ENCODE measurements at places on chromosomes 1 and 21. TPM values are rescaled to one million over a fixed set of nuclear protein-coding genes. Genes with fewer than 3 reads are reported as not detected.

The EDN2 gene
- total RNA-seq: 0.27 TPM

The CTSS gene
- total RNA-seq: 30.7 TPM

The SPATA6 gene
- total RNA-seq: 11.2 TPM

The NPHS2 gene
- not detected for total RNA-seq

The AQP10 gene
- 0.27 TPM for total RNA-seq

The RGSL1 gene
- not detected for total RNA-seq

The LCE2A gene
- total RNA-seq: not detected

The ZYG11A gene
- not detected for total RNA-seq

The LCA5L gene
- 0.40 TPM for total RNA-seq

The OR2L3 gene
- not detected for total RNA-seq

The OR2AK2 gene
- not detected for total RNA-seq

The AMY1A gene
- not detected for total RNA-seq

The SPRR1B gene
- total RNA-seq: not detected

The RGS13 gene
- total RNA-seq: not detected

GRCh38 chr1:103125219-103125618 lies 16.9 kb upstream of the COL11A1 start:
- no peak for DNase-seq

- no peak for DNase-seq
Observed at GRCh38 chr1:26009796-26010447, 11.7 kb upstream of the EXTL1 start.

GRCh38 chr1:109733236-109733870 lies 7.5 kb downstream of the GSTM3 start:
- no peak for DNase-seq

- no peak for DNase-seq
Observed at GRCh38 chr1:75707191-75707590, 17.3 kb upstream of the ACADM start.

- peak; percentile 76 for DNase-seq
Observed at GRCh38 chr1:27299385-27300271, 22.3 kb upstream of the TMEM222 start.

DNA sequence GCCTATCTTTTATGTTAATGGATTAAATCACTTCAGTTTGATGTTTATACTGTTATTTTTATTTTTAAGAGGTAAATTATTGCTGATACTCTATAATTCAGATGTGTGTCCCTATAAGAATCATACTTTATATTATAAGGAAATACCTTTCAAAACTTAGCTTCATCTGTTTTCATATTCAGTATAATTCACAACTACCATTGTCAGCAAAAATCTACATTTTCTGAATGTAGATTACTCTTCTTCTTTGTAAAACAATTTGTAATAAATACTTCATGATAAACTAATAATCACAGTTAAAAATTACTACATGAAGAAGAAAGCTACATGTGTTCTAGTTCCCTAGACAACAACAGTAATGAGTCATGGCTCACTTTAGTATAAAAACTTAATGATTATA lies 115.4 kb upstream of the SERTAD4 start:
- DNase-seq: no peak

DNA sequence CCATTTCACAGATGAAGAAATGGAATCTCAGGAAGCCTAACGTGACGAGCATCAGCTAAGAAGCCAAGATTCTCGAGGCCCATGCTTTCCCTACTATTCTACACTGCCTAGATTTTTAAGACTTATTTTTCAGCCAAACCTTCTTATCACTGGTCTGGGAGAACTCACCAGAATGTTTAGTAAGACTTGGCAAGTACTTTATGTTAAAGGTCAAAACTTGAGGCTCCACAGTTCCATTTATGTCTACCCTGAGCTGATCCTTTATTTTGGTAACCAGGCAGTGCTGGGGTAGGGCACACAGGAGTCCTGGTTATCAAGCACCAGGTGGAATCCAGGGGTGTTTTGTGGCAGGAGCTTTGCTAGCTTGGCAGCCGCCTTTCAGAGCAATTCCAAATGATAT lies 16.8 kb downstream of the PLXNA2 start:
- peak; percentile 33 for DNase-seq

GRCh38 chr1:212621043-212621948 lies 12.7 kb downstream of the ATF3 start:
- no peak for DNase-seq

- DNase-seq: no peak
Observed at GRCh38 chr1:52436817-52437216, 32.4 kb downstream of the PRPF38A start.

DNA sequence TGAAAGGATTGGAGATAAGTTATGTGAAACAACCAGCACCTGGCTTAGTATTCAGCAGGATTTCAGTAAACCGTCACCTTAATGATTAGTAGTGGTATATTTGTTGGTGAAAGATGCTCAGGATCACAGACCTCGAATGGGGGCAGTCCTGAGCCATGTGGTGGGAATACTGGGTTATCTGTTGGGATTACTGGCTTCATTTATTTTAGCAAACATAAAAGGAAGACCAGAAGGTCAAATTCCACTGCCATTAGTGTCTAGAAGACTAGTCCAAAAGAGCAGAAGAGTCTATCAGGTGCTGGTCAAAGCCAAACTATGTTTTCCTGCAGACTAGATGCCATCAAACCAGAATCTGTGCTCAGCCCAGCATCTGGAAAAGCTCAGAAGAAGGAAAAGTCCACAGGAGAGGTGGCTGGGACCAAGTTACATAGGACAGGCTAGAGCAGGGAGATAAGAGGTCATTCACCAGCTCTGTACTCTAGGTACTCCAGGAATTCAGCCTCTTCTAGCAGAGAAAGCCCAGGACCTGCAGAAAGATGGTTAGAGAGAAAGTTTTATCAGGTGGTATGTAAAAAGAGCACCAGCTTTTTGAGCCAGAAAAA lies 343.4 kb downstream of the PLPP3 start:
- DNase-seq: no peak

GRCh38 chr1:45456531-45456930 lies 34.4 kb downstream of the TESK2 start:
- DNase-seq: no peak

- no peak for DNase-seq
Observed at GRCh38 chr1:206498685-206499084, 8.6 kb upstream of the RASSF5 start.

DNA sequence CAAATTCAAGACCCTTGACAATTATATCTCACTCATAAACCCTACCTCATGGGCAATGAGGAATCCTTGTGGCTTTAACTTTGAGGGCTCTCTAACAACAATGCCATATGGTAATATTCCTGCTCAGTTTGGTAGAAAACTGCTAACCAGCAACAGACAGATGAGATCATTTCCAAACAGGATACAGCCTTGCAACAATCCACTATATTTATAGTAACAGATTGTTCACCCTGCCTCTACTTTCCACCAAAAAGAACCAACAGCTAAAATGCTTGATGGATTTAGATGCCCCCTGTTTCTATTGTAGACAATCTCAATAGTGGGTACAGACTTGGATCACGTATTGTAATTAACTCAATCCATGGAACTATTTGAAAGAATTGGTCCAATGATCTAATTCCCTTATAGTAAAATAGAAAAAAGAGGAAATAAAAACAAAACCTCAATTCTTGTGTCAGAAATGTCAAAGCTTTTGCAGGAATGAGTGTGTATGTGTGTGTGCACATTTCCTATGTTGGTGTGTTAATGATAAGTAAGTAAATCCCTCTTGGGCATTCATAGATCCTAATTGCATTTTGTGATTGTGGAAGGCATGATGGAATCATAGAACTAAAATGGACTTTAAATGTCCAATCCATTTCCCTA lies 100.0 kb upstream of the EDEM3 start:
- DNase-seq: no peak

GRCh38 chr1:160755461-160755860 lies 16.4 kb downstream of the SLAMF7 start:
- no peak for DNase-seq

DNA sequence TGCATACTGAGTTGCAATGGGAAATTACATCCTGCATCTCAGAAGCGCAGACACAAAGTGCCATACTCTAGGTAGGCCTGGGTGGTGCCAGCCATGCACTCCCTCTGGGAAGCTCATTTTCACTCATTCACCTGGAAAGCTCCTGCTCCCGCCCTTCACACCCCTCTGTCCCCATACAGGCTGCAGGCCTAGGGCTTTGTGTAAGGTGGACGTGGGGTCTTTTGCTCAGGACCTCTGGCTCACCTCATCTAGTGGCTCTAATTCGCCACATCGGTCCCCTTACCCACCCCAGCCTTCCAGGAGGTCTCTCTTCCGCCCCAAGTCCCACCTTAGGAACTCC lies 751 bp downstream of the MRPS15 start:
- DNase-seq: no peak

DNA sequence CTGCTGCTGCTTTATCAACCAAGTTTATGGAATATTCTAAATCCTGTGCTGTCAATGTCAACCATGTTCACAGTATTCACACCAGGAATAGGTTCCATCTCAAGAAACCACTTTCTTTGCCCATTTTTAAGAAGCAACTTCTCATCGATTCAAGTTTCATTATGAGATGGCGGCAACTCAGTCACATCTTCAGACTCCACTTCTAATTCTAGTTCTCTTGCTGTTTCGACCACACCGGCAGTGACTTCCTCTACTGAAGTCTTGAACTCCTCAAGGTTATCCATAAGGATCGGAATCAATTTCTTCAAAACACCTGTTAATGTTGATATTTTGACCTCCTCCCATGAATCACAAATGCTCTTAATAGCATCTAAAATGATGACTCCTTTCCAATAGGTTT lies 39.7 kb upstream of the IFNLR1 start:
- no peak for DNase-seq

DNA sequence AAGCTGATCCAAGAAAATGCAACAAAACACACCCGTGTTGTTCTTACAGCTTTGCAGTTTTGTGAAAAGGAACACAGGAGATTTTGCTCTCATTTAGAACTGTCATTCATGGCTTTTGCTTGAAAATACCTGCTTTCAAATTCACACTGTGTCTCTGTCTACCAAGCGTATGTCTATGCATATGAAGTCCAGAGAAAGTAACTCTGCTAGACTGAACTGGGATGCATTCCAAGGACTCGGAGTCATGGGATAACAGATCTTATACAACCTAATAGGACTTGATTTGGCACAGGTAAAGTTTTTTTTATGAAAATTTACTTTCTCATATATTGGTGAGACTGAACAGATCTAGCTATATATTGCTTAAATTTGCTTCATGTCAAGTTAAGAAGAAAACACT lies 102.4 kb downstream of the PTGER3 start:
- no peak for DNase-seq

DNA sequence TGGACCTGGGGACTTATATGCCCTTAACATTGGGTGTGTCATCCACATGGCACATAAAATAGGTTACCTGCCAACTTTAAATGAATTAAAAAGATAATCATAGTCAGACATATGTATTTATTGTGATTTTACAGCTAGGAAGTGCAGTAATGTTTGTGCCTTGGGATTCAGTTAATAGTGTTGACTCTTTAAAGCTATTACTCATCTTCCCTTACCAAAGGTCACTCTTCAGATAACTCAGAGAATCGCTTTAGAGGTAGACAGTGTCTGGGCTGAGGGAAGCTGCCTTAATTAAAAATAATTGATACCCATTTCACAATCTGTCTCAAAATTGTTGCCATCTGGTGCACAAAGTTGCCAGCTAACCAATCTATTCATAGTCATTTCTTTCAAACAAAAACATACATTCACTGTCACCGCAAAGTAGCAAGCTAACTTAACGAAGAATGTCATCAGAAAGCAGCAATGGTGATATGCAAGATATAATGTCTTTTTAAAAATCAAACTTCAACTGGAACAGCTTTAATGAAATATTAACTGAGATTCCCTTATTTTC lies 3.0 kb upstream of the KRTAP15-1 start:
- no peak for DNase-seq

GRCh38 chr1:145985502-145986439 lies 10.6 kb downstream of the TXNIP start:
- DNase-seq: peak; percentile 74

DNA sequence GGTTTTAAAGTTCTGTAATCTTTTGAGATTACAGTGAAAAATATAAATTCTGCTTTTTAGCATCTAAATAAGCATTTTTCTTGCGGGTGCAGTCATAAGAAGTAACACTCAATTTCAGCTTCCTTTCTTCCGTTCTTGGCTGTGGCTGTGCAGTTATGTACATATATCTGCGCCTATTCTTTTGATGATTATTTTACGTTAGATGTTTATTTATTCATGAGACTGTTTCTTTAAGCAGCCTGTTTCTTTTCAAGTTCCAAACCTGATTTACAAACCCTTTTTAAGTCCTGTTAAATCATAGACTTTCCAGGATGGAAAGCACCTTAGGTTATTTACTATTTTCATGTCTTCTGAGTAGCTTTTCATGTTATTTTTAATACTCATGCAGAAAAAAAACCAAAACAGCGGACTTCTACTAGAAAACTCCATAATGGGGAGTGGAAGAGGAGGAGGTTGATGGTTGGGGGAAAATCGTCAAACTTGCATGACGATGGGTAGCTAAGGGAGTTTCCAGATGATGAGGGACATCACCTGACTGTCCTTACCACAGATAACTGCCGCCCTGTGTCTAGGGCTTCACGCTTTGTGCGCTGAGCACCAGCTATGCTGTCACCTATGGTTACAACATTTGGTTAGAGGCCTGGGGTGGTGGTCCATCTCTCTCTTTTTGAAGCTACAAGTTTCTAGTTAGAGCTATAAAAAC lies 2.6 kb downstream of the PRDM2 start:
- no peak for DNase-seq

- DNase-seq: no peak
Observed at GRCh38 chr1:243977094-243977493, 74.0 kb upstream of the ZBTB18 start.

Measured in left ventricle myocardium superior (tissue), 1 donor.